ENCODE measurements at places on chromosomes 16 and 17. TPM values are rescaled to one million over a fixed set of nuclear protein-coding genes. Genes with fewer than 3 reads are reported as not detected.

DNA sequence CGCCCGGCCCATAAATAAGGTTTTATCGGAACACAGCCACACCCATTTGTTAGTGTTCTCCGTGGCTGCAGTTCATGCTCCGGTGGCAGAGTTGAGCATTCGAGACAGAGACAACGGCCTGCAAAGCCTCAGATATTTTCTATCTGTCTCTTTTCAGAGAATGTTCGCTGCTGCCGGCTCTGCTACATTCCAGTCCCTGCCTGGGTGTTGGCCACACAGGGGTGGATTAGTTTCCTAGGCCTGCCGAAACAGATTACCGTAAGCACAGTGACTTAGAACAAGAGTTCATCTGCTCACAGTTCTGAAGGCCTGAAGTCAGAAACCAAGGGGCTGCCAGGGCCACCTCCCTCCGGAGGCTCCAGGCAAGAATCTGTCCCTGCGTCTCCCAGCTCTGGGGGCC lies 19.1 kb upstream of the GSG1L start:
- DNase-seq, result no peak

DNA sequence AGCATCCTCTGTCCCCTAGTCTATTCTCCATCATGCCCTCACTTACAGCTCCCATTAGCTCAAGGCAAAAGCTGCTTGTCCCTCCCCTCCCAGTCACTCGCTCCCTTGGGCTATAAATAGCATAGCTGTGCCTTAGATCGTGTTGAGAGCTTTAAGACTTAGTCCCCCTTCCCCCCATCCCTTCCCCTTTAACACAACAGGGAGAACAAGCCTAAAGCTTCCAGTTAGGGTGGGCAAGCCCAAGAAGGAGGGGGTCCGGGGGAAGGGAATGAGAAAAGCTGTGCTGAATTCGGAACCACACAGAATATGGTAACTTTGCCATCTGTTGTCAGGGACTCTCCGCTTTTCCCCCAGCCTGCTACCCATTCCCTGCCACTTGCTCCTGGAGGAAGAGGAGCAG lies 4.9 kb upstream of the HIGD1B start:
- DNase-seq, result no peak

DNA sequence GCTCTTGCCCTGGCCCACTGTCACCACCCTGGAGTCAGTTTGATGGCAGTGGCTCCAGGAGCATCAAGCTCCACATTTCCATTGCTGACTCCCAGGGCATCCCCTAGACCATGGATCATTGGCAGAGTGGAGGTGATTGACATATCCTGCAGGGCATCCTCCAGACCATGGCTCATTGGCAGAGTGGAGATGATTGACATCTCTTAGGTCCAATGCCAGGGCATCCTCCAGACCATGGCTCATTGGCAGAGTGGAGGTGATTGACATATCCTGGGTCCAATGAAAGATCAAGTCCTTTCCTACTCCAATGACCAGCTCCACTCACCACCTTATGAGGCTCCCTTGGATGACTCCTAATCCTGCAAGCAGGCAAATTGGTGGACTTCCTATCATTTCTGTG lies 174.3 kb upstream of the NLRP1 start:
- DNase-seq, result no peak

- DNase-seq, result no peak
Measured at GRCh38 chr16:80744856-80745255, 59.5 kb downstream of the CDYL2 start.

FBF1 gene
- total RNA-seq, result 25.9 TPM

DNAH9 gene
- 18.6 TPM for total RNA-seq

SPPL2C gene
- not detected for total RNA-seq

Data from neural crest cell (in vitro differentiated cells).